ENCODE measurements at places on chromosomes 7 and 10. TPM values are rescaled to one million over a fixed set of nuclear protein-coding genes. Genes with fewer than 3 reads are reported as not detected.

DNA sequence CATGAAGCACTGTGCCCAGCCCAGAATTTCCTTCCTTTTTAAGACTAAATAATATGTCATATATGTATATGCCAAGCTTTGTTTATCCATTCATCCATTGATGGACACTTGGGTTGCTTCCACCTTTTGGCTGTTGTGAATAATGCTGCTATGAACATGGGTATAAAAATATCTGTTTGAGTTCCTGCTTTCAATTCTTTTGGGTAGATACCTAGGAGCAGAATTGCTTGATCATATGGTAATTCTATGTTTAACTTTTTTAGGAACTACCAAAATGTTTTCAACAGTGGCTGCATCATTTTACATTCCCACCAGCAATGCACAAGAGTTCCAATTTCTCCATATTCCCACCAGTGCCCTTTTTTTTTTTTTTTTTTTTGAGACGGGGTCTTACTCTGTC lies 13.2 kb upstream of the PLAU start:
- no peak for DNase-seq

- DNase-seq = no peak
Measured at GRCh38 chr10:57891201-57892006, 376.3 kb downstream of the IPMK start.

- no peak for DNase-seq
Measured at GRCh38 chr10:71714031-71714410, 5.6 kb downstream of the C10orf105 start.

GRCh38 chr7:82527851-82528250 lies 84.3 kb upstream of the CACNA2D1 start:
- no peak for DNase-seq

GRCh38 chr10:133058331-133059092 lies 29.2 kb upstream of the ADGRA1 start:
- no peak for DNase-seq

- DNase-seq = no peak
Measured at GRCh38 chr7:50393547-50394252, 56.5 kb downstream of the FIGNL1 start.

- DNase-seq = no peak
Measured at GRCh38 chr7:145293228-145293701, 457.4 kb upstream of the TPK1 start.

The TMEM139 gene
- total RNA-seq = 25.9 TPM

All from lower lobe of right lung (tissue), 2 donors.